ENCODE measurements at places on chromosomes 3 and 15.

GRCh38 chr15:32829436-32829835 lies 111.6 kb downstream of the GREM1 start:
- no peak for DNase-seq

GRCh38 chr3:169232863-169233262 lies 430.6 kb downstream of the MECOM start:
- peak; percentile 27 for DNase-seq

DNA sequence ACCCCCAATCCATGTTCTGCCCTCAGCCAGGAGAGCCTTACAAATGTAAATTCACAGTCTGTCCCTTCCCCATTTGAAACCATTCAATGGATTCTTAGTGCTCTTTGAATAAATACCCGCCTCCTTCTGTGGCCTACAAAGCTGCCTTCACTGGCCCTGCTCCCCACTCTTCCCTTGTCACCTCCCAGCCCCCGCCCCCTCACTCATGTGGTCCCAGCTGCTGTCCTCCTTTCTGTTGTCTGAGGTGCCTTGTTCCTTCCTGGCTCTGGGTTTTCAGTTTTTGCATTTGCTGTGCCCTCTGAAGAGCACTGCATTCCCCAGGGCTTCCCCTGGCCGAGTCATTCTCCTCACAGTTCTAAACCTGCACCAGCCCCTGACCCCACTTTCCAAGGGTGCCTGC lies 3.2 kb downstream of the EFCAB12 start:
- DNase-seq: no peak

- peak; percentile 11 for DNase-seq
These were observed 26.6 kb downstream of the NEK11 start for GRCh38 chr3:131053043-131053859.

GRCh38 chr3:71585131-71585530 lies 1.6 kb upstream of the FOXP1 start:
- no peak for DNase-seq

GRCh38 chr15:34338347-34338746 lies 766 bp upstream of the SLC12A6 start:
- no peak for DNase-seq

- no peak for DNase-seq
These were observed 508.8 kb downstream of the DIPK2A start for GRCh38 chr3:144480416-144480919.

GRCh38 chr3:194572143-194572789 lies 61.0 kb downstream of the TMEM44 start:
- DNase-seq: peak; percentile 96

GRCh38 chr3:109921509-109921908 lies 584.2 kb upstream of the DPPA4 start:
- DNase-seq: no peak

GRCh38 chr15:40052604-40053003 lies 13.6 kb upstream of the SRP14 start:
- DNase-seq: no peak

All from AG10803 (cell line).